ENCODE measurements at places on chromosomes 2 and 18. TPM values are rescaled to one million over a fixed set of nuclear protein-coding genes. Genes with fewer than 3 reads are reported as not detected.
A peak's percentile ranks its signal among the peaks of the same experiment; 100 is the strongest.

DNA sequence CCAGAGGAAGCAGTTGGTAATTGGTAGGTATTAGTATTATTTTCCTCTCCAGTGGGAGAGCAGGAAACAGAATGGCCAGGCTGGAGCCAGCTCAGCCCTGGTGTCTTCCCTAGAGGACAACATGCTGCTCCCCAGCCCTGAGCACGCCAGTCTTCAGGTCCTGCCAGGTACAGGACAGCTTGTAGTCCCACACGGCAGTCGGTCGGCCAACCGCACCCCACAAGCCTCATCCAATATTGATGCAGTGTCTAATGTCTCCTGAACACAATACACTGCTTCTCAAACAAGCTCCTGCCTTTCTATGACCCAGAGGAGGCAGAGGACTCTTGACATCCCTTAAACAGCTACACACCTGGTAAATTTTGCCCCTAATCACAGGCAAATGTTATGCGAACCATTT, 71.0 kb upstream of the PPP1CB start:
- no peak overlapping the region for H3K4me3 ChIP-seq
- no peaks in the 10 kb centered on the region for H3K4me1 ChIP-seq
- no peaks in the 10 kb centered on the region for H3K27me3 ChIP-seq
- H3K36me3 ChIP-seq: no peaks in the 10 kb centered on the region
- DNase-seq: no peak

DNA sequence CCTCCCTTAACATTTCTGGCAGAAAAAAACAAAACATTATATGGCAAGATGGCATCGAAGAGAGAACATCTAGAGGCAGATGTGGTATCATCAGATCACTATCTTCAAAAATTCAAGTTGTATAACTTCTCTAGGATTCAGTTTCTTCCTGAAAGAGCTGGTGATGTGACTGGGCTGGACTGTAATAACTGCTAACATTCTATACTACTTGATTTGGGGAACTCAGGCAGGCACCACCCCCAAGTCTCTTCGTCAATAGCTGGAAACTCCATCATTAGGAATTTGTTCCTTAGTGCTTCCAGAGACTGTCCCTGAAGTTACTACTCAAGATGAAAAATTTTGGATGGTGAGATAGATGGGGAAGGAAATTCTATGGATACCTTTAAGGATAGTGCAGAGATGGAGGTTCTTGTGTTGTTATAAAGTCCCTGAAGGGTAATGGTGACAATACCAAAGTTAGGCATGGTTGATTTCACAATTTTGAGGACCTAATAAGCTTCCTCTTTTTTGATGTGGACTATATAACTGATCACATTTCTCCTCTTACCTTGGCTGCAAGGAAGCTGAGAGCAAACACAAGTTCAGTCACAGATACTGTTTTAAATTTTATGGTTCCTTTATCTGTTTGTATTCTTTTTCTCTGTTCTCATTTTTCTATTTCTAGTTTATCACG, 59.1 kb upstream of the PGAP1 start:
- no peaks in the 10 kb centered on the region for H3K27me3 ChIP-seq
- no peaks in the 10 kb centered on the region for H3K36me3 ChIP-seq
- H3K4me3 ChIP-seq: no peak overlapping the region

GRCh38 chr18:5197032-5197434, at the start of gene AKAIN1:
TSS of gene AKAIN1 (minus strand) at chr18:5197257. CDS start at chr18:5197053, 204 bp downstream.
- H3K4me3 ChIP-seq: no peak within 1 kb of the TSS
- H3K27ac ChIP-seq: no peak within 1 kb of the TSS
- H3K27me3 ChIP-seq: peaks cover 9% of the 10 kb centered on the region

DNA sequence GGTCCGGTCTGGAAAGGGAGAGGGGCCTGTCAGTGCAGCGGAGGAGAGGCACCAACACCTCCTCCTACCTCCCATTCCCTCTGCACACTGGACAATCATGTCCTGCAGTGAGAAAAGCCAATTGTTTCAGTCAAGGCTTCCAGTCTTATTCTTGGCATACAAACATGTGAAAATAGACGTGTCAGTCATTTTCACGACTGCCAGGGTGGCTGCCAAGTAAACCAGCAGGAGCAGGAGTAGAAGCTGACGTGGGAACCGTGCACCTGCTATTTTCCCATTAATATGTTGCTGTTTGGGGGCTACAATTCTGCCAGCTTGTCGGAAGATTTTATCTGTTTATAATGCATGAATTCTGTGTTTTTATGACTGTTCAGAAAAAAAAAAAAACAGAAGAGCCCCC, 202.3 kb downstream of the SPP2 start:
- H3K36me3 ChIP-seq: no peaks in the 10 kb centered on the region
- no peaks in the 10 kb centered on the region for H3K27me3 ChIP-seq
- H3K27ac ChIP-seq: no peak overlapping the region
- no peaks in the 10 kb centered on the region for H3K4me1 ChIP-seq
- no peak for DNase-seq

- H3K4me3 ChIP-seq: no peak overlapping the region
- H3K27ac ChIP-seq: no peak overlapping the region
- DNase-seq: no peak
- H3K36me3 ChIP-seq: no peaks in the 10 kb centered on the region
These were observed 1599.2 kb upstream of the TMEFF2 start for GRCh38 chr2:193793914-193794313.

- DNase-seq: no peak
- H3K4me1 ChIP-seq: no peaks in the 10 kb centered on the region
- H3K27me3 ChIP-seq: no peaks in the 10 kb centered on the region
- H3K36me3 ChIP-seq: no peaks in the 10 kb centered on the region
These were observed 456.0 kb upstream of the DCC start for GRCh38 chr18:51884039-51884438.

DNA sequence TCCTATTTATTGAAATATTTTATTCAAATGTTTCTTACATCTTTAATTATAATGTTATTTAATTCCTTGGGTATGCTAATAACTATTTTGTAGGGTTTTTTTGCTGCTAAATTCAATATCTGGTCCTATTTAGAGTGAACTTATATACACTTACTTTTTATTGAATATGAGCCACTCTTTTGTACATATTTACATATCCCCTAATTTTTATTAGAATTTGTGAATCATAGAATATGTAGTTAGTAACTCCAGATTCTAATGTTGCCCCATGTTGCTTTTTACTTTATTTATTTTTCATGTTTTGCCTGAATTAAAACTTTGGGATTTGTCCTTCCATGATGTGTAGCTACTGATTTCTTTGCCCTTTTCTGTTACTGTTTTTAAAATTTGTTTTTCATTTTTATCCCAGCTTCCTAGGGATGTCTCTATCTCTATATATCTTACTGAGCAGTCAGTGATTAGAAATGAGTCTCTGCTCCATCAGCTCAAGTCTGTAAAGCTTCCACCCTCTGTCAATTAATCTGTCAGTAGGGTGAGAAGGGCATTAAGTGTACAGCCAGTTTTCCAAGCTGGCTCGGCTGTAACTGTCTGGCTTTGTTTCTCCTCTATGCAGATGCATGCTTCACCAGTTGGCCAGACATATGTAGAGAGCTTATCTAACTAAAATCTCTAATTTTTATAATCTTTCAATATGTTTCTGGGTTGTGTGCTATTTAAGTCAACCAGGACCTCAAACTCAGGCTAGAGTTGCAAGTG, 256.9 kb downstream of the CDH19 start:
- no peak for DNase-seq
- no peaks in the 10 kb centered on the region for H3K36me3 ChIP-seq
- no peaks in the 10 kb centered on the region for H3K4me1 ChIP-seq

DNA sequence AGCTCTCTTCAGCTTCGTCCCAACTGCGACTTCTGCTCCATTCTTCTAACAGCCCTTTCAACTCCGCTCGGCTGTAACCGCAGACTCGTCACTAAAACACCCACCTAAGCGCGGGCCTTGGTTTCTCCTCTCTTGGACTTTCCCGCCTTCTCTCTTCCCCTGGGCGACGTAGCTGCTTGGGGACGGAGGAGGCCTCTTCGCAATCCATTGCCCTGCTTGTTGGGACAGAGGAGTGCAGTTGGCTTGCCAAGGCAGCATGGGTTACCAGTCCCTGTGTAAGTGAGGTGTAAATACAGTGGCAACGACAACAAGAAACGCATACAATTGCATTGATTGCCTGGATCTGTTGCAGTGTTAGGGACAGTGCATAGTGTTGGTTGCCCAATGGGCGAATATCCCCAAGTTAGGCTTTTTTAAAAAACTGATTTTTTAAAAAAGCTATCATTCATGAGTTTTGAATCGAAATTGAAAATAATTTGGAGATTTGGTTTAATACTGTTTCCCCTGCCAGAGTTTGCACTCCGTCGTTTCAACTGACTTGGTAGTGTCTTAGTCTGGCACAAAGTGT, 484 bp upstream of the DARS1 start:
- no peaks in the 10 kb centered on the region for H3K36me3 ChIP-seq
- H3K27me3 ChIP-seq: no peaks in the 10 kb centered on the region
- no peak for DNase-seq

- no peak within 1 kb of the TSS for H3K27ac ChIP-seq
- DNase-seq: no peak
- H3K4me3 ChIP-seq: peak within 1 kb of the TSS; percentile 34
- H3K4me1 ChIP-seq: peaks cover 6% of the 10 kb centered on the region
- no peaks in the 10 kb centered on the region for H3K36me3 ChIP-seq
- H3K27me3 ChIP-seq: peaks cover 29% of the 10 kb centered on the region
These were observed at the start of gene CRACDL for GRCh38 chr2:98935777-98936352. TSS of gene CRACDL (minus strand) at chr2:98936225. CDS start at chr2:98846800, 89,425 bp downstream.

DNA sequence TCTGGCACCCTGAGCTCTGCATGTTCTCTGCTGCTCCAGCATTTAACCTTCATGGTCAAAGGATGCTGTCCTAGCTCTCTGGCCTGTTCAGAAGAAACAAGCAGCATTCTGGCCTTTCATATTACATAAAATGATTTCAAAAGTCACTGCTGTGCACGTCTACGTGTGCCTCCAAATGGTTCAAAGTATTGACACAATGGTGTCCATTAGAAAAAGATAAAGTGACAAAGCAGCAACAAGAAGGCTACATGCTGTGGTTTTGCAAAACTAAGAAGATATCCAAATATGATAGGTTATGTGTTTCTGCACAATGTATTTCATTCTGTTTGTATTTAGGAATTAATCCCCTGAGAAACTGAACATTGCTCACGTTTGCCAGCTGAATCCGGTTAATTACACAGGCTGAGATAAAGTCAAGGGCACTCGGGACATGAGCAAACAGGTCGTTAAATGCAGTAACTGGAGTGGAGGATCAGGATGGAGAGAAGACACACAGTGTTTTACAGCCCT, 258.5 kb downstream of the DOK6 start:
- no peak overlapping the region for H3K4me3 ChIP-seq
- no peaks in the 10 kb centered on the region for H3K27me3 ChIP-seq
- no peaks in the 10 kb centered on the region for H3K36me3 ChIP-seq

DNA sequence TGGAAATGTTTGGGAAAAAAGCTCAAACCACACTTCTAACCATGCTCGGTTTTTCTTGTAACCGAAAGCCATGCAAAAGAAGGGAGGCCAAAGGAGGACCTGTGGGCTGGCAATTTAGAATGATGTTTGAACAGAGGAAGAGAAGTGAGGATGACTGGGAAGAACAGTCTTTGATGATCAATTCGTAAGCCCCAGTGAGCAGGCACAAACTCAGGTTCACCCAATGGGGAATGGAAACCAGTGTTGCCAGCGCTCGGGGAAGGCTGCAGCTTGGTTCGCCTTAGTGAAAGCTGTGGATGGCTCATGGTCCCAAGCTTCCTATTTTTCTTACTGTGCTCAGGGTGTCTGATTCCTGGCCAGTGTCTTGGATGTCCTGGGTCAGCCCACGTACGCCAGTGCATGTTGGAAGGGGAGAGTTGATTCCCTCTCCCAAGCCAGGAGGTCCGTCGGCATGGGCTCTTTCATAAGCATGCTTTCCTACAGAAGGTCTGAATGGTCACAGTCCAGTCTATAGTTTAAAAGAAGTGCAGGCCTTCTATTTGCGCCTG, 79.2 kb downstream of the VAPA start:
- peak overlapping the region; percentile 22 for H3K27ac ChIP-seq
- no peak overlapping the region for H3K4me3 ChIP-seq
- H3K27me3 ChIP-seq: no peaks in the 10 kb centered on the region
- H3K36me3 ChIP-seq: no peaks in the 10 kb centered on the region
- H3K4me1 ChIP-seq: no peaks in the 10 kb centered on the region
- DNase-seq: peak; percentile 13

DNA sequence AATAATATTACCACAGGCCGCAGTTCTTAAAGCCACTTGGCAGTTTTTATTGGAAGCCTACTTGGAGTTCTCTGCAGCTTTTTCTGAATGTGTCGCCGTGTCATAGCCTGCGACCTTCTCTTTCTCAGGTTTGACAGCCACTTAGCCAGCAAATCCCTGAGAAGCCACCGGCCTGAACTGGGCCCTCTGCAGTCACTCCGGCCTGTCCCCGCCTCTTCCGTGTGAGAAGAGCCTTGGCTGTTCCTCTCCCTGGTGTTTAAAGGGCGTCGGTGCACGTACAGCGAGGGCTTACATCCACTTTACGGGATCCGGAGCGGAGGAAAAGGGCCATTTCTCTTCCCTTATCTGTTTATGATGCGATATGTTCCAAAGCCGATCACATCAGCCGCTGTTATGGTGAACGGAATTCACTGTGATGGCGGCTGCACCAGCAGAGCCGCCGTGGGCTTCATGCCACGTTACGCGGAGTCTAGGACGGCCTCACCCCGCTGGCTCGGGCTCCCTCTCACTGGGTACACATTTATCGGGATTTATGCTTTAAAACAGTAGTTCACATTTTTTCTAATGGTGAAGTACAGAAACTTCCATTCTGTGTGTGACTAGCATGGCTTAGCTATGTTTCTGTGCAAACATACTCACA, 66.8 kb downstream of the GBX2 start:
- no peaks in the 10 kb centered on the region for H3K36me3 ChIP-seq
- no peak overlapping the region for H3K27ac ChIP-seq
- H3K4me3 ChIP-seq: no peak overlapping the region
- no peaks in the 10 kb centered on the region for H3K4me1 ChIP-seq

DNA sequence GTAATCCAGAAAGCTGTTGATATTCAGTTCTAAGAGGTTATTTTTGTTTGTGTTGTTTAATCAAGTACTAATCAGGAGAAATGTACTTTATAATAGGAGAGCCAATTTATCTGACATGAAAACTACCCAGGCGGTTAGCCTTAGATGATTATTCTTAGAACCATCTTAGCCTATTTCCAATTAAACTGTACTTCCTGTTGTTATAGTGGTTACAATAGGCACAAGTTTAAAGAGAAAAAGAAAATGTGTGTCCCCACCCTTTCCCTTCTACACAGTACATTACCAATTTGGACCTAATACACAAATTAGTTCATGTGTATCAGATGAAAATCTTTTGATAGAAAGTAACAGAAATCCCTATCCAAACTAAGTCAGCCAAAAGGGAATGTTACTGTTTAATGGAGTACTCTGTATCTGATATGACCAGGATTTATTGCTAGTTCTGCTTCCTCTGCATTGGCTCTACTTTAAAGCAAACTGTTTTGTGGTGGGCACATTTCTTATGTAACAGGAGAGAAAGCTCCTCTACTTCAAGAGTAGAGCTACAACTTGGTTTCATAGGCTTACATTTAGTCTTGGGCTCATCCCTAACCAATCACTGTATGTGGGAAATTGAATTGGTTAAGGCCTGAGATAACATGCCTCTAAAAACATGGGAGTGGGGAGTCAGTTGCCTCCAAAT, 217.9 kb downstream of the UBE2E3 start:
- H3K4me3 ChIP-seq: no peak overlapping the region
- no peaks in the 10 kb centered on the region for H3K27me3 ChIP-seq
- no peaks in the 10 kb centered on the region for H3K36me3 ChIP-seq
- no peak overlapping the region for H3K27ac ChIP-seq
- no peak for DNase-seq

Gene LOXHD1
- not detected for total RNA-seq

Gene BCL11A
- 27.1 TPM for total RNA-seq

Gene CD28
- total RNA-seq: 1.5 TPM

Gene MC2R
- total RNA-seq: not detected

Gene TEKT4
- total RNA-seq: not detected

Data from colonic mucosa (tissue), 4 donors.